ENCODE measurements at places on chromosomes 11 and 22.

- no peak for DNase-seq
Measured at GRCh38 chr22:50733521-50734342, 4.3 kb upstream of the ACR start.

- DNase-seq: no peak
Measured at GRCh38 chr22:22952531-22953280, 65.1 kb downstream of the IGLL5 start.

DNA sequence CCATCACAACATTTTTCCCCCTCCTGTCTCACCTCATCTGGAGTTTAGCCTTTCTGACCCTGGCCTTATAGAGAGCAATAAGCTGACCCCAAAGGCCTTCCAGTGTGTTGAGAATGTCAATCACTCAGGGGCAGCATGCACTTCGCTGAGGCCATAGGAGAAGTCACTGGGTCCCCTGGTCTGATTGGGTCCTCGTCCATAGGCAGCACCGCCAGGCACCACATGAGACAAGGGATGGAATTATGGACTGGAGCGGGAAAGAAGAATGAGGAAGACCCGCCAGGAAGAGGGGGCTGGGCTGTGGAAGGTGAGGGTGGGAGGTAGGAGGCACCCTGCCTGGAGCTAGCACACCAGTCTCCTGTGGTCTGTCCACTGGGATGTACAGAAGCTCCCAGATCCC, 72.9 kb downstream of the DSCAML1 start:
- DNase-seq: no peak

GRCh38 chr11:121236115-121237001, 56.2 kb upstream of the SC5D start:
- no peak for DNase-seq

GRCh38 chr11:109735128-109735527, 313.1 kb downstream of the C11orf87 start:
- no peak for DNase-seq

DNA sequence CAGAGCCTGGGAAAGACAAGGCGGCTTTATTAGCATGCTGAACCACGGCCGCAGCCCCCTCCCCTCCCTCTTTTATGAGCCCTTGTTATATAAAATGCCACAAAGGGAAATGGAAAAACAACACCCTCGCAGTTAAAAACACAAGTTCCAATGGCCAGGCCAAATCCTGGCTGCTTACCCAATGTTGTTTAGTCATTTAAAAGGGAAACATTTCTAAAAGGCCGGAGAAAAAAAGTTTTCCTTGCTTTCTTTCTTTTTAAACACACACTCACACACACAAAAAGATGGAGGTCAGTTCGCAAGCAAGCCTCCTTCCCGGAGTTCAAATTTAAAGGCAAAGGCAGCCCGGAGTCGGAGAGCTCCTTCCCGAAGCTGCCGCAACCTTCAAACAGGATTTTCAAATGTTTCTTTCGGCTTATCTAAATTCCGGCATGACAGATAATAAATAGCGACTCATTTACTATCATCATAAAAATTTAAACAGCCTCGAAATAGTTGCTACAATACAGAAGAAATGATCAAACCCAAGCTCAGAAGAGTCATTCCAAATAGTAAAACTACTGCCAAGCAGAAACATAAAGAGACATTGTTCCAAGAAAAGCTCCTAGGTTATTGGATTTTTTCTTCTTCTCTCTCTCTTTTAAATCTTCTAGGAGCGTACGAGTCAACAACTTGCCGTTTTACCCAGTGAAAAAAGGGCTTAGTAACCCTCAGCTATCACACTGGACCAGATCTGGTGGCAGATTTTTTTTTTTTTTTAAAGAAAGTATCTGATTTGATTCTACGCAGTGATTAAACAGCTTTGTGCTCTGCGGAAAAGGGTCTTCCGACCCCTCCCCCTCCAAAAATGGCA, 3.5 kb downstream of the PHF21B start:
- DNase-seq: no peak
